ENCODE measurements at places on chromosomes 12 and 14. TPM values are rescaled to one million over a fixed set of nuclear protein-coding genes. Genes with fewer than 3 reads are reported as not detected.

GRCh38 chr12:67299926-67300325 is 30.8 kb downstream of the CAND1 start:
- H3K4me3 ChIP-seq = no peak overlapping the region
- H3K27ac ChIP-seq = no peak overlapping the region
- no peaks in the 10 kb centered on the region for H3K27me3 ChIP-seq
- no peak for DNase-seq
- H3K36me3 ChIP-seq = peaks cover 3% of the 10 kb centered on the region

GRCh38 chr12:56029666-56030293 is 8.9 kb downstream of the IKZF4 start:
- H3K36me3 ChIP-seq = peaks cover 31% of the 10 kb centered on the region
- H3K4me3 ChIP-seq = no peak overlapping the region
- peak overlapping the region; percentile 52 for H3K27ac ChIP-seq
- H3K27me3 ChIP-seq = no peaks in the 10 kb centered on the region

DNA sequence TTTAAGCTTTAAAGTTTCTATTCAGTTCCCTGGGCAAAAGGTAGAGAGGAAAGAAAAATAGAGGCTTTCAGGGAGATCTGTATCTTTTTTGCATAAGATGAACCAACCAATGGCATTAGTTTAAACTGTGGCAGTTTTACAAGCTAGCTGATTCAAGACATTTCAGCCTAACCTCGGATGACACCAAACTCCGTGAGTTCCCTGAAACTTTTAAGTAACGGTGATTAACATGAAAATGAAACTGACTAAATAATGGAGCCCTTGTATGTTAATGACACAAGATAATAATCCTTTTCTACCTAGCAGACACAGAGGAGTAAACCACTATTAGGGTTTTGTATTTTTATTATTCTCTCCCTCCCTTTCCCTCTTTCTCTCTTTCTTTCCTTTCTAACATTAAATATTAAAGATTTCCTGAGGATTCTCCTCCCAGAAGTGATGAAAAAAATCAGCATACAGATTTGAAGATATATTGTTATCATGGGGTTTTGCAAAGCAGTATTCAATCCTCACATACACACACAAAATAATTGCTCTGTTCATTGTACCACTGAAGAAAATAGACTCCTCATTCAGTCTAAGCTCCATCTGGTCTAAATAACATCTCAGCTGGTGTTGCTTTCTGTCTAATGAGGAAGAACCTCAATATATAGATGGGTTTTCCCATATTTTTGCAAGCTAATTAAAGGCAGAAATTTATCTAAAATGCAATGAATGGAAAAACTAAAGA is 483.8 kb downstream of the NOVA1 start:
- H3K4me1 ChIP-seq = no peaks in the 10 kb centered on the region
- no peaks in the 10 kb centered on the region for H3K27me3 ChIP-seq
- DNase-seq = no peak
- H3K4me3 ChIP-seq = no peak overlapping the region

MPHOSPH9 gene
- 104 TPM for total RNA-seq

RTL1 gene
- total RNA-seq = not detected

Data from activated T-cell treated with anti-CD3 and anti-CD28 coated beads, Interleukin-2, amount 50 U/mL, for 72 hours (primary cell).